ENCODE measurements at places on chromosomes 3 and 15. TPM values are rescaled to one million over a fixed set of nuclear protein-coding genes. Genes with fewer than 3 reads are reported as not detected.

UBA3 gene
- total RNA-seq = 100 TPM

ACAN gene
- 5.0 TPM for total RNA-seq

ARHGEF26 gene
- total RNA-seq = 18.2 TPM

ZBBX gene
- total RNA-seq = not detected

EEF1AKMT4 gene
- 1.7 TPM for total RNA-seq

ELL3 gene
- total RNA-seq = 5.4 TPM

TGM4 gene
- not detected for total RNA-seq

DNA sequence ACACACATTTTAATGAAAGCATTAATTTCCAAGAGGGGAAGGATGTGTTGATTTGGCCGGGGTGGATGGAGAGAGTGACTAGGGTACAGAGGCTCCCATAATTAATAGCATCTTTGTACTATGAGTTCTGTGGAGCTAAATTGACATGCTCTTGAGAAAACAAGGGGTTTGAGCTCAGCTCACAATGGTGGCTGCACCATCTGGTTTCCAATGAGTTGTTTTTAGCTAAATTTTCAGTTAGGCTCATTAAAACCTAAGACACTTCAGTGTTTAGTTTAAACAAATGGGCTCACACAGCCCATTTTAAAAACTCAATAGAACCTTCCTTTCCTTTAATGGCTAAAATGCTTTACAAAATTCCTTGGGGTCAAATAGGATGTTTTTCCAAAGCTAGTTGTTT lies 199.7 kb downstream of the TNIK start:
- no peak for DNase-seq

GRCh38 chr15:65761210-65761926 lies 30.7 kb downstream of the DENND4A start:
- no peak for DNase-seq

DNA sequence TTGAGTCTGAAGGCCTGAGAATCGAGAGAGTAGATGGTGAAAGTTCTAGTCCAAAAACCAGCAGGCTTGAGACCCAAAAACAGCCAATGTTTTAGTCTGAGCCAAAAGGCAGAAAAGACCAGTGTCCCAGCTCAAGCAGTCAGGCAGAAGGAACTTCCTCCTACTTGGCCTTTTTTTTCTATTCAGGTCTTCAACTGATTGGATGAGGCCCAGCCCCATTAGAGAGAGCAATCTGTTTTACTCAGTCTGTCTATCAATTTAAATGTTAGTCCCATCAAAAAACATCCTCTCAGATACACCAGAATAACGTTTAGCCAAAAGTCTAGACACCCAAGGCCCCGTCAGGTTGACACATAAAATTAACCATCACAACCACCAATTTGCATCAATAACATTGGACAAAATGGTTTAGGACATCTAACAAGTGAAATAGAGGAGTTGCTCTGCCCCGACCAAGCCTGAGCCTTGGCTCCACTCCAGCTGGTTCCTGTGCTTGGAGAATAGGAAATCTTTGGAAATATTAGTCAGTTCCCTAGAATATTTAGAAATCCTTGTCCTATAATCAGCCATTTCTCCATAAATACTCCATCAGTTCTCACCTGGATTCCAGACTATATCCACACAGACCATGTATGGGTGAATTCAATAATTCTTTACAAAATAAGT lies 51.4 kb upstream of the LIPC start:
- no peak for DNase-seq

DNA sequence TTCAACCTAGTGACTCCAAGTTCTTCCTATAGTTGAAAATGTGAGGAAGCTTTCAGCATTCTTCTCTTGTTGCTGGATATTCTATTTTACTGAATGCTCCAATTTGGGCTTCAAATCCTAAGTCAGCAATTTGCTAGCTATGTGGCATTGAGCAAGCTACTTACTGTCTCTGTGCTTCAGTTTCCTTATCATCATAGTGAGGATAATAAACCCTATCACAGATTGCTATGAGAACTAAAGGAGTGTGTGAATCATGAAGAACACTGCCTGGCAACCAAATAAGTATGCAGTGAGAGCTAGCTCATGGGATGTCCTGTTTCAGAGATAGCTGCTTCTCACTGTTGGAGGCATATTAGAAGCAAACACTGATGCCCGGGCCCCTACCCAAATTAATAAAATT lies 163.8 kb upstream of the CDIN1 start:
- DNase-seq = no peak

DNA sequence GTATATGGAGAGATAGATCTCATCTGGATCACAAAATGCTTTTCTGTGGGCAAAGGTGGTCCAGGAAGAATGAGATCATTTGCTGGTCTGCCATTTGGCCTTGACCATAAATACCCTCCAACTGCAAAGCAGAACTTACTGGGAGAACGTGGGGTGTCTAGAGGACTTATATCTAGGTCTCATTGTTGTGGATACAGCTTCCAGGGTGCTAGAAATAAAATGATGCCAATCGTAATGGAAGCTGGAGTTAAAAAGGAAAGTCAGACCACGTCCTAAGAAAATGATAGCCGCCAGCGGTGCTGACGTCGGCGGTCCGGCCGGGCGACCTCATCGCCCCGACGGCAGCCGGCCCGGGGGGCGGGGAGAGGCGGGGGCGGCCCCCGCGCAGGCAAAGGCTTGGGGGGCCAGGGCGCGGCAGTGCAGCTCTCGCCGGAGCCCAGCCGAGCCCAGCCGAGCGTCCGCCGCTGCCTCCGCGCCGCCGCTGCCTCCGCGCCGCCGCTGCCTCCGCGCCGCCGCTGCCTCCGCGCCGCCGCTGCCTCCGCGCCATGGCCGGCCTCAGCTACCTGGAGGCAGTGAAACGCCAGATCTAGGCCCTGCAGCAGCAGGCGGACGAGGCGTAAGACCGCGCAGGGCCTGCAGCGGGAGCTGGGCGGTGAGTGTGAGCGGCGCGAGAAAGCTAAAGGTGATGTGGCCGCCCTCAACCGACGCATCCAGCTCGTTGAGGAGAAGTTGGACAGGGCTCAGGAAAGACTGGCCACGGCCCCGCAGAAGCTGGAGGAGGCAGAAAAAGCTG lies 89.5 kb downstream of the EOMES start:
- no peak for DNase-seq

DNA sequence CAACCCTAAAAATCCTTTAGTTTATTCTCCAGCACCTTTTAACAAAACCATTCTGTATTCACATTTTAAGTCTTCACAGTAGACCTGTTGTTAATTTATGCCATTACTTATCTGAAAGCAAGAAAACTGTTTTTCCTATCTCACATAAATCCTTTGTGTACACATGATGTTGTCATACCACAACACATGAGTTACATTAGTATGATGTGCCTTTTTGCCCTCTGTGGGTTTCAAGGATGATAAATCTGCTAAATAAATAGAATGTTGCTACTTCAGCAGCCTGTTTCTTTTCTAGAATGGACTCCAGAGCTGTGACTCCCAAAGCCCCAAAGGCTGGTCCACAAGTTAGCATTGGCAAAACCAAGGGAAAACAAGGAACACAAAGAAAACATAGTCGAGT lies 151.6 kb downstream of the SERPINI1 start:
- DNase-seq = no peak

DNA sequence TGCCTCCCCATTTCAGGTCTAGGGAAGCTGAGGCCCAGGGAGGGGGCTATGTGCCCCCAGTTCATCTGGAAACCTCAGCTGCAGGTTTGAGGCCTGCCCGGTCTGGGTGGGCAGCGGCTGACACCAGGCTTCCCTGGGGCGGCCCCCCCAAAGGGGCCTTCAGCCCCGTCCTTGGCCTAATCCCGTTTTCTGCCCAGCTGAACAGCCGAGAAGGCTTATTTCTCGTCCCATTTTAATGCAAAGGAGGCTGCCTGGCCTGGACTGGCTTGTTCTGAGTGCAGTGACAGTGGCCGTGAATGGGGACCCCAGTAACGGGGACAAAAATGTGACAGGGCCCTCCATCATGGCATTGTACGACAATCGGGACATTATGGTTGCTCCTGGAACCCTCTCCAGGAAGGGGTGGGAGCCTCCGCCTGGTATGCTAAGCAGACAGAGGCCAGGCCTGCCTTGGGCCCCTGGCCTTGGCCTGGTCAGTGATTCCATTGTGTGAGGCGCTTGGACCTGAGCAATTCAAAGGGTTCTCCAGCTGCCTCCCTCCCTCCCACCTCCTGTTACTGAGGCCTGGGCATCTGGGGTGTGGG lies 93.9 kb downstream of the WNT7A start:
- DNase-seq = no peak

DNA sequence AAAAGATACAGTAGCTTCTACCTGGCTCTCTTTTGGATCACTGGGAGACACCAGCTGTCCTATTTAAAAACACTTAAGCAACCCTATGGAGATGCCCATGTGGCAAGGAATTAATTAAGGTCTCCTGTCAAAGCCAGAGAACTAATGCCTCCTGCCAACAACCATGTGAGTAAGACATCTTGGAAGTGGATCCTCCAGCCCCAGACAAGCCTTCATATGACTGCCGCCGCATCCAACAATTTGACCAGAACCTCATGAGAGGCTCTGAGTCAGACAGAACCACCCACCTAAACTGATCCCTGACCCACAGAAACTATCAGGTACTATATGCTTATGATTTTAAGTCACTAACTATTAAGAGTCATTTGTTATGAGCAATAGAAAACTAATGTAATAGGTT lies 22.3 kb downstream of the IFT80 start:
- DNase-seq = no peak

GRCh38 chr3:124059580-124059979 lies 67.7 kb upstream of the ROPN1 start:
- DNase-seq = no peak

DNA sequence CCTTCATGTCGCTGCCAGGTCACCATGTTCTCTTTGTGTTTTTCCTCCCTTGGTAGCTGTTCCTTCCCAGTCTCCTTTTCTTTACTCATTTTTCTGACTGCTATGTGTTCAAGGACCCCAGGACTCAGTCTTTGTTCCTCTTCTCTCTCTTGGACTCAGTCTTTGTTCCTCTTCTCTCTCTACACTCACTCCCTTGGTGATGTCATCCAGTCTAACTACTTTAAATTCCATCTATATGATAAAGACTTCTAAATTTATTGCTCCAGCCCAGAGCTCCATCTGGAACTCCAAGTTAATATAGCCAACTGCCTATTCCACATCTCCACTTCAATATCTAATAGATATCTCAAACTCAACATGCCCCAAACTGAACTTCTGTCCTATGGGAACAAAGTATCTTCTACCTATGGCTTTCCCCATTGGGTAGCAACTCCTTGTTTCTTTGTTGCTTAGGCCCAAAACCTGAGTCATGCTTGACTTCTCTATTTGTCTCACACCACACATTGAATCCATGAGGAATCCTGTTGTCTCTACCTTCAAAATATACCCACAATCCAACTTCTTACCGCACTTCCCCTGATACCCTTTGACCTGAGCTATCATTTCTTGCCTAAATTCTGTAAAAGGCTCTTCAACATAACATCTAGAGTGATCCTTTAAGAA lies 4.9 kb upstream of the DYNC1LI1 start:
- no peak for DNase-seq

DNA sequence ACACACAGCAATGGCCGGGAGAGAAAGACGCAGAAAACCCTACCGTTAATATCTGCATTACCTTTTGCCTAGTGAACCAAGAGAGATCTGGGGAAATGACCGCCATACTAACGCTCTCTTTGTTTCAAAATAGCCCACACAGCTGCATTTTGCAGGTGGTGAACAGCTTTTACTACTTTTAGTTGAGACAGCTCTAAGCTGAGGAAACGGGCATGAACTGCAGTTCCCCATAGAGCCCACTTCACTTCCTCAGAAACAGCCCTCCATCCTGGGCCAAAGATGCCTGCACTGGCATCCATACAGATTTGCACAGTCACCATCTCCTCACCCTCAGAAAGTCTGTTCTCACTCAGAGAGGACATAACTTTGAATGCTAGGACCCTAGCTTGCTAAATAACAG lies 45.0 kb downstream of the ZNF860 start:
- DNase-seq = no peak

GRCh38 chr3:153666991-153667740 lies 454.0 kb upstream of the ARHGEF26 start:
- DNase-seq = no peak

DNA sequence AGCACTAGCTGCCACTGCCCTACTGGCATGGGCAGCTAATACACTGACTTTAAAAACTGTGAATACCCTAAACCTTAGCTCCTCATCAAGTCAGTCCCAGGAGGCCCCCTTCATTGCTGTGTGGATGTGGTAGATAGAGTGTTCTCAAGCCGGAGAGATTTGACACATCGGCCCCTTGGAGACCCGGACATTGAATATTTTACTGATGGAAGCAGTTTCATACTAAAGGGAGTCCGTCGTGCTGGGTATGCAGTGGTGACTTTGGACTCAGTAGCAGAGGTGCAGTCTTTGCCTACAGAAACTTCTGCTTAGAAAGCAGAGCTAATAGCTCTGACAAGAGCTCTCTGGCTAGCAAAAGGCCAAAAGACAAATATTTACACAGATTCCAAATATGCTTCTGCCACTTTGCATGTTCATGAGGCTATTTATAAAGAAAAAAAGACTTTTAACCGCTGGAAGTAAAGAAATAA lies 17.5 kb downstream of the CCR4 start:
- DNase-seq = no peak

DNA sequence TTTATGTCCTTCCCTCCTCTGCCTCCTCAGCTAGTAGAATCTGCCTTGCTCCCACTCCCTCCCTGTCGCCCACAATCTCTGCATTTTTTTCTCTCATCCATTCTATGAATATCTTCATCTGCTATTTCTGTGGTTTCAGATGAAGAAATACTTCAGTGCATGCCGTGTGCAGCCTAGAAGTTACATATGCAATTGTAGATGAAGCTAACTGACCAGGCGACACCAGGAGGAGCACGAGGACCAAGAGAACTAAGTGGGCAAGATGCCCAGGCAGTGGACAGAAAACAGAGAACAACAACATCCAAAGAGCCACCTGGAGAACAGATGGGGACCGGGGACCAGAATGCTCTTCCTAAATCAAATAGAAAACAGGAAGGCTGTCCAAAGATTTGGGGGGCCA lies 121.4 kb upstream of the ATP11B start:
- no peak for DNase-seq

DNA sequence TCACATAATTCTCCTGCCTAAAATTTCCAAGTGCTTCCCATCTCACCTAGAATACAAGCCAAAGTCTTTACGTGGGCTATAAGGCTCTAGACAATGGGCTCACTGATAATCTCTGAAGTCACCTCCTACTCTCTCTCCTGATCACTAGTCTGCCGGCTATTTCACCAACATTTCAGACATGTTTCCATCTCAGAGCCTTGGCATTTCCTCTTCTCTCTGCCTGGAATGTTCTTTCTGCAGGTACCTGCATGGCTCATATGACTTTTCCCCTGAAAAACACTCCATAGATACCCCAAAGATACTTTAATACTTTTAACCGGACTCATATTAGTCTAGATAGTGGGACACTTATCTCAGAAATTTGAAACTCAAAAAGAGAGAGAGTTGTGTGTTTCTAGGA lies 32.7 kb downstream of the CD200 start:
- no peak for DNase-seq

Measured in urinary bladder (tissue), 4 donors.